ENCODE measurements at places on chromosomes 4 and X.

DNA sequence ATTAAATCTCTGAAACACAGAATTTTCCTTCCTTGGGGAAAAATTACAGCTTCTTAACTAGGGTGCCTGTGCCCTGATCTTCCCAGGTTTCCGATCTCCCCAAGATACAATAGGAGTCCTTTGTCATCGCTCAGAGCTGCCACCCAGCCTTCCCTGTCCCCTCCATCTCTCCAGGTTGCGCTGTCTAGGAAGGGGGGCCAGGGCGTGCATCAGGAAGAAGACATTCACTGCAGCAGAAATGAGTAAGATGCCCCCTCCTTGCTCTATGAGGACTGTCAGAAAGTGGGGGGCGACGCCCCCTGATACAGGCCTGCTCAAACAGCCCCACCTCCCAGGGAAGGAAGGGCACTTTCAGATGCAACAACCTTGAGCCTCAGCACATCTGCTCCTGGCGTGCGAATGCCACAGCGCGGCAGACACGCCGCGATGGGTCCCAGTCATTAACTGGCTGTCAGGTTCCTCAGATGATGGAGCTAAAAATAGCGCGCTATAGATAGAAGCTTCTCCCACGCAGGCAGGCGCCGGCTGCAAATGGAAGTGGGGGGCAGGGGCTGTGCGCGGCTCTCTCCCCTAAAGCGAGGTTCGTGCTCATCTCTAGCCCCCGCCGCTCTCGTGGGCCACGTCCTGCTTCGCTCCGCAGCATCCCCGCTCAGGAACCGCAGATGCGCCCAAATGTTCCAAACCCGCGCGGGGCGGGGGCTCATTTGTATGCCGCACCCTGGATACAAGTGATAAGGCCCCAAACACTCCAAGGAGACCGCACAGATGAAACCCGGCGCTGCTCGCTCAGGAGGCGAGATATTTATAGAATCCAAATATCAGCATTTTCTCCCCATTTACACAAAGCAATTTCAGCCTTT, 57.6 kb upstream of the LGI2 start:
- DNase-seq: peak; percentile 54

GRCh38 chrX:153463031-153463430, 7.3 kb downstream of the HAUS7 start:
- DNase-seq: no peak

DNA sequence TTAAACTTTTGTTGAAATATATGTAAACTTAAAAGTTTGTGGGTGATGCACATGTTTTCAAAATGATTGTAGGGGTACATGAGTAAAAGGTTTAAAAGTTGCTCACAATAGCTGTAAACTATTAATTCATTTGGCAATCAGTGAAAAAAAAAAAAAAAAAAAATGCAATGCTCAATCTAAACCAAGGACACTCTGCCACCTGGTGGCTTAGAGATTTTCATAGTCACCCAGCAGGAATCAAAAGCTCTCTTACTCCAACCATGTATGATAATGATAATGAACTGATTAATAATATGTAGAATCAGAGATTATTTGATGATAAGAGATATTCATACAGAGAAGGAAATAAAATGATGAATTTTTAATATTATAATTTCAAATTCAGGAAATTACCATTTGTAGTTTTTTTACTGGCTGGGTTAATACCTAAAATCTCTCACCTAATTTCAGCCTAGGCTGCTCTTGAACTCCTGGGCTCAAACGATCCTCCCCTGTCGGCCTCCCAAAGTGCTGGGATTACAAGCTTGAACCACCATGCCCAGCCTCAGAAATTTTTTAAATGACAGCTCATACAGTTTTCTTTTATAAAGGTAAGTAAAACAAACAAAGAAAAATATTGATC, 46.9 kb upstream of the SLC25A4 start:
- DNase-seq: peak; percentile 33

DNA sequence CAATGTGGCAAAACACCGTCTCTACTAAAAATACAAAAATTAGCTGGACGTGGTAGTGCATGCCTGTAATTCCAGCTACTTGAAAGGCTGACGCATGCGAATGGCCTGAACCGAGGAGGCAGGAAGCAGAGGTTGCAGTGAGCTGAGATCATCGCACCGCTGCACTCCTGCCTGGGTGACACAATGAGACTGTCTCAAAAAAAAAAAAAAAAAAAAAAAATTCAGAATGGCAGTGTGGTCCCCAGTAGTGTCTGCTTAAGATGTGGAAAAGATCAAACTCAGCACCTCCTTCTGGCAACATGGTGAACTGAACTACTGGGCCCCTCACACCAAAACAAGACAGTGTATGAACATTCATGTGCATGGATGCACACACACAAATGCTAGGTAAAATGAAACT, 32.2 kb downstream of the SMS start:
- DNase-seq: peak; percentile 68

- no peak for DNase-seq
Measured at GRCh38 chr4:22744478-22745062, 51.8 kb downstream of the GBA3 start.

GRCh38 chr4:184421533-184422155, 52.7 kb downstream of the IRF2 start:
- no peak for DNase-seq

- no peak for DNase-seq
Measured at GRCh38 chr4:4662230-4662629, 120.4 kb upstream of the STX18 start.

GRCh38 chrX:148629434-148629833, 129.0 kb downstream of the AFF2 start:
- DNase-seq: no peak

DNA sequence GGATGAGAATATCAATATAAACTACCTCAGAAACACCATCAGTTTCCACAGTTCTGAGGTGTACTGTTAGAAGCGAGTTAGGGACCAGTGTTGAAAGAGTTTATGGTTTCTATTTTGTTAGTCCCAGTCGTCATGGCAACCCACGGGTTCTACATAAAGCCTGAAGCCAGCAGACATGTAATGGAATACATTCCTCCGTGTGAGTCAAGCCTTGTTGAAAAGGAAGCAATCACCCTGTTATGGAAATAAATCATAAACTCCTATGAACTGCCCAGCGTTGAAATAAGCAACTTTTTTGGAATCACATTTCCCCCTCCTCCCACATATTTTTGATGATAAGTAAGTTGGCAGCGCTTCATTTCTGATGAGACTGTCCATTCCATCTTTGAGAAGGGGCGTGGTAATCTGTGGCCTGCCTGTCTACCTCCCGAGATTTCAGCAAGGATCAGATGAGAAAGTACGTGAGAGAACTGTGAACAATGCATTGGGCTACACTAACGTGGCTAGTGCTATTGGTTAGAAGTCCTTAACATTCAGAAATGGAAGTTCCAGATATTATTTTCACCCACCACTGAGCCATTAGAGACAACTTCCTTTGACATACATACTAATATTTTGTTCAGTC, 40.4 kb upstream of the PDHA1 start:
- peak; percentile 87 for DNase-seq

DNA sequence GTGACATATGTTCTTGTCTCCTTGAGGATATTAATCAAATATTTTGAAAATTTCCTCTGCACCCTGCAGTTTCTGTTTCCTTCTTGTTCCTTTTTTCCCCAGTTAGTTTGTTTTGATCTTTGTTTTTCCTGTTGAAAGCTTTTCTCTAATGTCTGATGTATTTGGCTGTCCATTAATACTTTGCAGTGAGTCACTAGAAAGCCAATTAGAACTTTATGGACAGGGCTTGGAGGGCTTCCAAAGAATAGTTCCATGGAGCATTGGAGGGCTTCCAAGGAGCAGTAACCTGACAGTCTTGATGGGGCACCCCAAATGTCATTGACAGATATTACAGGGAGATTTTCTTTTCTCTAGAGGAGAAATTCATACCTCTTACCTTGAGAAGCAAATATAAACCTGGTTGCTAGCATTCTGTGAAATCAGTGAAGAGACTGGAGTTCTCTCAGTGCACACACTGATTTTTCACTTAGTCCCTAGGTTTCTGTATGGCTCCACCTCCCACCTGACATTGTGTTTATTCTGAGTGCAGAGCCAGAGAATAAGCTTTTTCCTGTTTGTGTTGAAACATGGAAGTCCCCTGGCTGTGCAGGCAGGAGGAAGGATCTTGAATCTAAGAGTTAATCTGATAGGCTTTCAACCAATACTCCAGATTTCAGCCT, 26.5 kb downstream of the SPARCL1 start:
- DNase-seq: peak; percentile 59

GRCh38 chr4:148075438-148075837, 343.6 kb downstream of the ARHGAP10 start:
- DNase-seq: no peak

GRCh38 chr4:158826057-158826456, 57.2 kb downstream of the FNIP2 start:
- no peak for DNase-seq

DNA sequence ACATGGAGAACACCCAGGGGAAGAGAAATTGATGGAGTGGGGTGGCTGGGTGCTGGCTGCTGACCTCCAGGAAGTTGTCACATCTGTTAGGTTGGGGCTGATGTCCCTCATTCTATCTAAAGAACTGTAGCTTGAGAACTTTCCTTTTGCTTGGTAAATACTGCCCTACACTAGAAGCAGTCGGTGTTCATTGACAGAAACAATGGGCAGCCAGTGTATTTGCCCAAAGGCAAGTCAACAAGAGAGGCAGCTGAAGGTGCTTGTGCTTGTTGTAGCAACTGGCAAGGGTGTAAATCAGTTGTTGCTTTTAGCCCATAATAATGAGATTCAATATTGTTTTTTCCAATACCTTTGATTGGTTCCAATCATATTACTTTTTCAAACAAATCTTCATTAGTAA, 956 bp downstream of the TMEM154 start:
- DNase-seq: no peak

GRCh38 chrX:143633461-143634308, 2.2 kb downstream of the SLITRK4 start:
- DNase-seq: no peak

DNA sequence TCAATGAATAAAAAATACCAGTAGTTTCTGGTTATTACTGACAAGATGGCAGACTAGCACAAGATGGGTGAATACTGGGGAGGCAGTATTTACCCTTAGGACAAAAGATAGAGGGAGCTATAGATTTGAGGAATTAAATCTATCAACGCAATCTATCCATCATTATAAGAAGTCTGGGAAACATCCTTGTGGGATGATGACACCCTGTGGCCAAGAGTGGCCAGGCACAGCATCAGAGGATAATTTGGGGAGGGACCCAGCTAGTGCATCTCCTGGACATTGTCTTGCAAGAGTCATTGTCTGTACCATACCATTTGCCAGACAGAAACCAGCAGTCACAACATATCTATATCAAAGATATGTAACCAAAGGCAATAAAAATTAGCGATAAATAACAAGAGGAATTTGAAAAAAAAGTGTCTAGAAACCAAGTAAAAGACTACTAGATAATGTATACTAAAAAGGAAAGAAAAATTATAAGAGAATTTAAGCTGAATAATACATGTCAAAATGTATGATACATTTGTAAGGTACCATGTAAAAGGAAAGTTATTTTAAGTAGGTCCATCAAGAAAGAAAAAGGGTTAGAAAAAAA, 22.9 kb downstream of the KCTD8 start:
- DNase-seq: no peak

- no peak for DNase-seq
Measured at GRCh38 chr4:10094841-10095240, 21.8 kb downstream of the WDR1 start.

DNA sequence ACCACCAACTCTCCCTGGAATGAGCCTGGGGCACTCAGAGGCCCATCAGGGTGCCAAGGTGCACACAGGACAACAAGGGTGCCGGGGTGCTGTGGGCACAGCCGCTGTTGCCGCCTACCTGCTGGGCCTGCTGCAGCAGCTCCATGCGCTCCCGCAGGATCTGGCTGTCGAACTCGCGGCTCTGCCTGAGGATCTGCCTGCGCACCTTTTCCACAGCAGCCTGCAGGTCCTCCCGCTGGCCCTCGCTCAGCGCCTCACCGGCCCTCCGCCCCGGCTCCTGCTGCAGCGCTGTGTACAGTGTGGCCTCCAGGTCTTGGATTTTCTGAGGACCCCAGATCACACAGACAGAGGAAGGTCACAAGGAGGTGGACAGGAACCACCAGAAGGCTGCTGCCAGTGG, 17.6 kb upstream of the C4orf50 start:
- no peak for DNase-seq

GRCh38 chr4:17719106-17719505, 62.3 kb downstream of the FAM184B start:
- no peak for DNase-seq

Measured in fibroblast of skin of right quadriceps (primary cell).